ENCODE measurements at places on chromosomes 5 and 9.
A peak's percentile ranks its signal among the peaks of the same experiment; 100 is the strongest.

GRCh38 chr9:19028835-19029451 is 4.1 kb downstream of the SAXO1 start:
- H3K36me3 ChIP-seq, result no peaks in the 10 kb centered on the region
- H3K27me3 ChIP-seq, result peaks cover 10% of the 10 kb centered on the region
- H3K4me3 ChIP-seq, result no peak overlapping the region
- H3K27ac ChIP-seq, result no peak overlapping the region

DNA sequence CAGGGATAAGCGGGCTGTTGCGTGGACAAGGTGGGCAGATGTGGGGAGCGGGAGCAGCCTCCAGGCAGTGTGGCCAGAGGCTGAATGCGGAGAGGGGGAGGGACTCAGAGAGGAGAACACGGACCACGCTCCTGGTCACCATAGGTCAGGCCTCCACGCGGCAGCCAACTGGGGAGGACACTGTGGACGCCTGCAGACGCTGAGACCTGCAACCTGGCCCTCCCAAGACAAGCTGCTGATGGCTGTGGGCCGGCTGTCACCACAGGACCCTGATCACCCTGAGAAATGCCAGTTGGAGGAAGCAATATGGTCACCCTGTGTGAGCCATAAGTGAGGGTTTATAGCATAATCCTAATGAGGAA is 16.8 kb downstream of the LPCAT1 start:
- H3K27ac ChIP-seq, result no peak overlapping the region
- H3K4me1 ChIP-seq, result peaks cover 8% of the 10 kb centered on the region
- peaks cover 9% of the 10 kb centered on the region for H3K27me3 ChIP-seq
- no peak overlapping the region for H3K4me3 ChIP-seq
- DNase-seq, result no peak

DNA sequence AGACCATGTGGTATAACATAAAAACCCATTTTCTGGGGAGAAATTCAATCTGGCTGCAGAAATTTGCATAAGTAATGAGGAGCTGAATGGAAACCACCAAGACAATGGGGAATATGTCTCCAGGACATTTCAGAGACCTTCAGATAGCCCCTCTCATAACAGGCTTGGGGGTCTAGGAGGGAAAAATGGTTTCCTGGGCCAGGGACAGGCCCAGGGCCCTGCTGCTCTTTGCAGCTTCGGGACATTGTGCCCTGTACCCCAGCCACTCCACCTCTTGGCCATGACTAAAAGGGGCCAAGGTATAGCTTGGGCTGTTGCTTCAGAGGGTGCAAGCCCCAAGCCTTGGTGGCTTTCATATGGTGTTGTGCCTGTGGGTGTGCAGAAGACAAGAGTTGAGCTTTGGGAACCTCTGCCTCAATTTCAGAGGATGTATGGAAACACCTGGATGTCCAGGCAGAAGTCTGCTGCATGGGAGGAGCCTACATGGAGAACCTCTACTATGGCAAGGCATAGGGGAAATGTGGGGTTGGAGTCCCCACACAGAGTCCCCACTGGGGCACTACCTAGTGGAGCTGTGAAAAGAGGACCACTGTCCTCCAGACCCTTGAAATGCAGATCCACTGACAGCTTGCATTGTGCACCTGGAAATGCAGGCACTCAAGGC is 30.4 kb downstream of the MRPS30 start:
- no peaks in the 10 kb centered on the region for H3K4me1 ChIP-seq
- H3K4me3 ChIP-seq, result no peak overlapping the region
- H3K27ac ChIP-seq, result no peak overlapping the region
- peaks cover 7% of the 10 kb centered on the region for H3K36me3 ChIP-seq
- peaks cover 4% of the 10 kb centered on the region for H3K27me3 ChIP-seq

DNA sequence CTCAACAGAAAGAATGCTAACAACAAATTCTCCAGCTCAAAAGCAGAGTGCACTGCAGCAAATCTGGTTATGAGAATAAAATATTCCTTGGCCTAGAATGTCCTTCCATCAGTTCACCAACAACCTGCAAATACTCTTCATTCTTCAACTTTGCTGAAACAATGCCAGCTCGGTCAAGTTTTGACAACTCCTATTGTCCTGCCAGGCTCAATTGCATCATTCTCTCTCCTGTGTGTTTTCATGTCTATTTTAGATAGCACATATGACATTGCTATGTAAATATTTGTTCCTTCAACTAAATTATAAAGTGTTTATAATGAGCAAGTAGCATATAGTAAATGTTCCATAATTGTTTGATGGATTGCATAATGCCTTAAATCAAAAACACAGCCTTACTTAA is 463.8 kb downstream of the TLE1 start:
- no peaks in the 10 kb centered on the region for H3K27me3 ChIP-seq
- no peak for DNase-seq
- no peaks in the 10 kb centered on the region for H3K4me1 ChIP-seq
- H3K27ac ChIP-seq, result no peak overlapping the region
- H3K4me3 ChIP-seq, result no peak overlapping the region
- H3K36me3 ChIP-seq, result no peaks in the 10 kb centered on the region

DNA sequence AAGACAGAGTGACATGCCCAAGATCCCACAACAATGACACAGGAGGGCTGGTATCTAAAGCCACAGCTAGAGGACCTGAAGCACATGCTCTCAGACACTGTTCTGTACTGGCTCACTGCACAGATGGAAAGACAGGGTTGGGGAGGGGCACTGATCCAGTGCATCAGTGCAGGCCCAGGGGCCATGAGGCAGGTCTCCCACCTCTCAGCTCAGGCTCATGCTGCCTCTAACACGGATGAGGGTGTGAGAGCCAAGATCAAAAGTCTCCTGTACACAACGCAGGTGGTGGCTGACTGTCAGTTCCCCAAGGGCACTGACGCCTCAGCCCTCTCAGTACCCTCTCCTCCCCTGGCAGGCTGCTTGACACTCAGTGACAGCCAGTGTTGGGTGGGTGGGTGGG is 10.9 kb downstream of the RAPGEF1 start:
- H3K27me3 ChIP-seq, result peaks cover 2% of the 10 kb centered on the region
- peaks cover 3% of the 10 kb centered on the region for H3K36me3 ChIP-seq
- H3K4me3 ChIP-seq, result no peak overlapping the region

- peaks cover under 1% of the 10 kb centered on the region for H3K36me3 ChIP-seq
- H3K4me3 ChIP-seq, result no peak overlapping the region
- DNase-seq, result no peak
- H3K27ac ChIP-seq, result no peak overlapping the region
Observed at GRCh38 chr9:33455945-33456344, 8.6 kb upstream of the AQP3 start.

DNA sequence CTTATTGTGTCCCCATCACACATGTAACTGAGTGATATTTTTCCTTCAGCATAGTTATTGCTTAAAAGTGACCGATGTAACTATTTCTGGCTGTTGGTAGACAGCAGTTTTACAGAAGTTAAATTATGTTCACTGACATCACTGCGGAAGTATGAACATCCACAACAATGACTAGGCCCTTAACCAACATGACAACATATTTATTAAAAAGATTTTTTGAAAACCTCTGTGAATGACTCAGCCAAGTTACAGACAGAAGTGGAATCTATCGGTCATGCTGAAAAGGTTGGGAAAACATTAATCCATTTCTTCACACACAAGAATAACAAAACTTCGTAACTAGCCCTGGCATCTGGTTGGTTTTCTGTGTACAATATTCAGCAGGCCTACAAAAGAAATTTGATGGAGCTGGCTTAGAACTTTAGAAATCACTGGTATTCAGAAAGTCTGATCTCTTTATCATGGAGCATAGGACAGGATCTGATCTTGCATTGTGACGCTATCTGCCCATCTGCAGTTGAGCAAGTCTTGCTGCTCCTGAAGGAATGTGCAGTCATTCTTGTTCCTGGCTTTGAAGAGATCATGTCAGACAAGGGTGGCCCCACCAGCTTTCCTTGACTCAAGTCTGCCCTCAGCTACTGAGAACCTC is 6.5 kb downstream of the GLIS3 start:
- H3K4me3 ChIP-seq, result no peak overlapping the region
- no peak for DNase-seq
- H3K36me3 ChIP-seq, result no peaks in the 10 kb centered on the region
- peaks cover 5% of the 10 kb centered on the region for H3K27me3 ChIP-seq
- H3K27ac ChIP-seq, result no peak overlapping the region
- peaks cover 2% of the 10 kb centered on the region for H3K4me1 ChIP-seq

DNA sequence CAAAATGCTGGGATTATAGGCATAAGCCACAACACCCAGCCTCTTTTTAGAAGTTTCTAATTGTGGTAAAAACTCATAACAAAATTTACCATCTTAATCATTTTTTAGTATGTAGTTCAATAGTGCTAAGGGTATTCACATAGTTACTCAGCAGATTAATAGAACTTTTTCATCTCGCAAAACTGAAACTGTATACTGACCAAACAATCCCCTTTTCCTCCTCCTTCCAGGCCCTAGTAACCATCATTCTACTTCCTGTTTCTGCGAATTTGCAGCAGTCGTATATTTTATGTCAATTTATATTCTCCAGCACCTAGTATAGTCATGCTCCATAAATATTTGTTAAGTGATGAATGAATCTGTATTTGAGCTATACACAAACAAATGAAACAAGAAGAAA is 86.3 kb upstream of the ERBIN start:
- no peaks in the 10 kb centered on the region for H3K36me3 ChIP-seq
- H3K27ac ChIP-seq, result no peak overlapping the region
- H3K4me1 ChIP-seq, result no peaks in the 10 kb centered on the region

- no peak overlapping the region for H3K4me3 ChIP-seq
- no peaks in the 10 kb centered on the region for H3K27me3 ChIP-seq
- H3K4me1 ChIP-seq, result no peaks in the 10 kb centered on the region
- no peak overlapping the region for H3K27ac ChIP-seq
- no peak for DNase-seq
- H3K36me3 ChIP-seq, result no peaks in the 10 kb centered on the region
Observed at GRCh38 chr5:37786862-37787519, 52.9 kb downstream of the GDNF start.

DNA sequence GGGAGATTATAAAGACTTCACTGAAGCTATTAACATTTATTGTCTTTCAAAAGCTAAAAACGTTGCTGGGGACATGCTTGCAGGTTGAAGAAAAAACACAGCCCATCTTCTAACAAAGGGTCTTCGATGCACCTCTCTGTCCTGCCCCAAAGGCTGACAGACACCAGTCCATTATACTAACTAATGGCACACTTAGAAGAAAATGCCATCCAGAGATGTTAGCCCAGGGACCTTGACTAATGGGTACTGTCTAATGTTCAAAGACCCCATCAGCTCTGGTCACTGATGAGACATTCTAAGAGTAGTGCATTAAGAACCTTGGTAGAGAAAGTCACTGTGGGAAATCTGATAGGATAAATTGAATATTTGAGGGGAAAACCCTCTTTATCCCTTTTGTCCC is 124.9 kb downstream of the EBF1 start:
- no peak for DNase-seq
- H3K4me3 ChIP-seq, result no peak overlapping the region
- no peaks in the 10 kb centered on the region for H3K4me1 ChIP-seq

GRCh38 chr5:115774684-115775083 is 41.8 kb downstream of the CDO1 start:
- H3K27ac ChIP-seq, result no peak overlapping the region
- H3K4me3 ChIP-seq, result no peak overlapping the region
- H3K36me3 ChIP-seq, result no peaks in the 10 kb centered on the region
- no peaks in the 10 kb centered on the region for H3K27me3 ChIP-seq
- H3K4me1 ChIP-seq, result no peaks in the 10 kb centered on the region
- DNase-seq, result no peak

DNA sequence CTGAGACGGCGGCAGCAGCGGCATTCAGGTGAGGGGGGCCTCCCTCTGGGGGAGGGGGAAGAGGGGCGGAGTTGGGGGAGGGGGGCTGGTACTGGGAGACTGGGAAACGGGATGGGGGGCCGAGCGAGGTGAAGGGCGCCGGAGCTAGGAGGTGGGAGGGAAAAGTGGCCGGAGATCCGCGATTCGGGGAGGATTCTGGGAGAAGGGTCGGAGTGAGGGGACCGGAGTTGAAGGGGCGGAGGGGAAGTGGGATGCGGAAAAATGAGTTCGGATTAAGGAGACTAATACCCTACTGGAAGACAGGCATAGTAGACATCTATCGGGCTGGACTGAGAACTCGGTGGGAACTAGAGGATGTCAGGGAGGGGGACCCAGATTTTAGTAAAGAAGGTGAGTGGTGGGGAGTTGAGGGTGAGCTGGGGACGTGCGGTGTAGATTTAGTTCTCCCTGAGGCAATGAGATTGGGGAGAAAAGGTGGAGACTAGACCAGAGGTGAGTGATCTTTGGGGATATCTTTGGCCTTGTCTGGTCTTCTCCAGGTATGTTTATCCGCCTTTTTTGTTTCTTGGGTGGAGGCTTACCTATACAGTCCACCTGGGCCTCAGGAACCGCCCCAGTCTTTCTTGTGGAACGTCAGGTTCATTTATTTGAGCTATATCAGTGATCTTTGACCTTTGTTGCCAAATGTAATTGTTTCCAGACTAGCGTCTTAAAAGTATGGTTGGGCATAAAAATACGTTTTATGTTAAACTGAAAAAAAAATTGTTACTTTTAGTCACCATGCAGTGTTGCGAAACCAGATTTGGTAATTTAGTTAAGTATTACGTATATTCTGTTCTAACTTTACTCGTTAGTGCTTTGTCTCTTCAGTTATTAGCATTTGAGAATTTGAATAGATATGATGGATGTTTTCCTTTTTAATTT is 632 bp downstream of the UBAP1 start:
- DNase-seq, result no peak
- H3K4me3 ChIP-seq, result peak overlapping the region; percentile 99
- peaks cover 15% of the 10 kb centered on the region for H3K4me1 ChIP-seq
- peak overlapping the region; percentile 95 for H3K27ac ChIP-seq
- peaks cover 4% of the 10 kb centered on the region for H3K27me3 ChIP-seq

- DNase-seq, result no peak
- H3K4me1 ChIP-seq, result peaks cover 8% of the 10 kb centered on the region
- no peak overlapping the region for H3K4me3 ChIP-seq
- H3K27ac ChIP-seq, result no peak overlapping the region
- H3K27me3 ChIP-seq, result peaks cover 2% of the 10 kb centered on the region
- peaks cover 4% of the 10 kb centered on the region for H3K36me3 ChIP-seq
Observed at GRCh38 chr9:6433410-6433809, 20.4 kb downstream of the UHRF2 start.

DNA sequence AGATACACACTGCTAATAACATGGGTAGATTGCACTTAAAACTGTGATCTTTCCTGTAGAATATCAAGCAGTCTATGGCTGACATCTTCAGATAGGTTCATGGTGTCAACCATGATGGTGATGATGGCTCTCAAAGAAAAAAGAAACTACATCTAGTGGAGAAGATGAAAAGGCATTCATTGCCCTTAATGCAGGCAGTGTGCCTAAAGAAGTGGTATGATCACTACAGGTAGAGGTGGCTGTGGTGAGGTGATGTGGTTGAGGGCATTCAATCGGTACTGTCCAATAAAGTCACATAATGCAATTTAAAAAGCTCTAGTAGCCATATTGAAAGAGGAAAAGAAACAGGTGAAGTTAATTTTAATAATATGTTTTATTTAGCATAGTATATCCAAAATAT is 3.1 kb upstream of the IFNB1 start:
- H3K27ac ChIP-seq, result peak overlapping the region; percentile 95
- H3K27me3 ChIP-seq, result no peaks in the 10 kb centered on the region
- DNase-seq, result no peak
- no peak overlapping the region for H3K4me3 ChIP-seq

- H3K36me3 ChIP-seq, result no peaks in the 10 kb centered on the region
- no peak for DNase-seq
- no peak overlapping the region for H3K4me3 ChIP-seq
- no peaks in the 10 kb centered on the region for H3K27me3 ChIP-seq
Observed at GRCh38 chr9:7341571-7341970, 458.0 kb downstream of the DMAC1 start.

GRCh38 chr5:113478691-113479090 is 9.6 kb downstream of the MCC start:
- DNase-seq, result no peak
- H3K4me3 ChIP-seq, result no peak overlapping the region
- H3K4me1 ChIP-seq, result no peaks in the 10 kb centered on the region
- no peaks in the 10 kb centered on the region for H3K36me3 ChIP-seq
- H3K27me3 ChIP-seq, result no peaks in the 10 kb centered on the region

- DNase-seq, result no peak
- no peaks in the 10 kb centered on the region for H3K4me1 ChIP-seq
- H3K27me3 ChIP-seq, result no peaks in the 10 kb centered on the region
- no peak overlapping the region for H3K4me3 ChIP-seq
- H3K27ac ChIP-seq, result no peak overlapping the region
Observed at GRCh38 chr9:118891213-118891612, 478.0 kb downstream of the BRINP1 start.

Data from endothelial cell (in vitro differentiated cells).